Stimulated activated CD8-positive, alpha-beta memory T cell treated with anti-CD3 and anti-CD28 coated beads, Interleukin-12 subunit alpha, Interleukin-12 subunit beta, amount 100 ng/mL, for 1 hour (primary cell): ENCODE measurements at places on chromosomes 16 and 17.

GRCh38 chr16:6684076-6684673, 648.5 kb upstream of the RBFOX1 start:
- DNase-seq = no peak

- DNase-seq = no peak
Observed at GRCh38 chr17:41664587-41665565, 23.8 kb upstream of the EIF1 start.

- no peak for DNase-seq
Observed at GRCh38 chr16:1096169-1097082, at the start of gene C1QTNF8. Gene C1QTNF8, minus strand, starts transcription at chr16:1096244. Its CDS starts 1,322 bp downstream, at chr16:1094922.

GRCh38 chr16:66886321-66886720, 6.0 kb downstream of the PDP2 start:
- no peak for DNase-seq

DNA sequence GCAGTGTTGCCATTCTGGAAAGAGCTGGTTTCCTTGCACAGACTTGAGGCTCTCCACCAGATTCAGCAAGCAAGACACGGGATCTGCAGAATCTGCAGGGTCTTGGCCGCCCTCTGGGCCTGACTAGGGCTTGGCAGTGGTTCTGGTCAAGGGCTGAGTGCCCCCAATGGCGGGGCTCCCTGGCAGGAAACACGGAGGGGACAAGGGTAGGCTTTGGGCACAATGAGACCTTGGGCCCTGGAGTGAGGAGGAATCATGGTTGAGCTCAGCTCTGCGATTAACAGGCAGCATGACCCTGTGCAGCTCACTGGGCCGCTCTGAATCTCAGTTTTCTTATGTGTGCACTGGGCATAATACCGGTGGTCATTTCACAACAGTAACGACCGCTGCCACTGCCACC, 249.9 kb downstream of the GSG1L start:
- DNase-seq = no peak
